ENCODE measurements at places on chromosomes 16 and 17.

DNA sequence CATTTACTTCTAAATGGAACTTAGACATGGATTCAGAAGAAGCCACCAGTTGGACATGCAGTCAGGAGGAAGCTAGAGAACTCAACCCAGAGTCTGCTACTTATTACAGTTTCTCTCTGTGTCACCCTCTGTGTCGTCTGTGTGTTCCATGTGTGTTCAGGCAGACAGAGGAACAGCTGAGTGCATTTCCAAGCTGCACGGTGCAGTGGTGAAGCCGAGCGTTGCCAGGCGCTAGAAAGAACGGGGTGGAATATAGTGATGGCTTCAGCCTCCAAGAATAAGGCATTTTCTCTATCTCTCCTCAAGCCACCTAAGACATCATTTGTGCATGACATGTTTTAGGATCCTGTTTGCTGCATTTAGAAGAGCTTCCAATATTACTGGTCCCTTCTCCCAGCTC, 101.1 kb upstream of the CCL2 start:
- DNase-seq, result no peak

DNA sequence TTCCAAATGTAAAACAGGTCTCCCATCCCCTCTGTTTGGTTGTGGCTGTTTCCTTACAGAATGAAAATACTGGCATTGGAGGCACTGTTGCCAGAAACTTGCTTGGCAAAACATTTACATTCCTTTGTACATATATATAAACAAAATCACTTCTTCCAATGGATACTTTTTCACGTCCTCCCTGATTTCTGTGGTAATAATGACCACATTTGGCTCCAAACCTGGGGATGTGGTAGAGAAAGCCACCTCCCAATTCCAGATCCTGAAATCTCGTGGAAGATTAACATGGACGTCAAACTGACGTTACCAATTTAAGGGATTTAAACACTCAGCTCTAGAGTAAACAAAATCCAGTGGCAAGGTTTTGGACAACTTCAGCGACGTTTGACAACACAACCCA, 370.8 kb upstream of the ZFHX3 start:
- no peak for DNase-seq

DNA sequence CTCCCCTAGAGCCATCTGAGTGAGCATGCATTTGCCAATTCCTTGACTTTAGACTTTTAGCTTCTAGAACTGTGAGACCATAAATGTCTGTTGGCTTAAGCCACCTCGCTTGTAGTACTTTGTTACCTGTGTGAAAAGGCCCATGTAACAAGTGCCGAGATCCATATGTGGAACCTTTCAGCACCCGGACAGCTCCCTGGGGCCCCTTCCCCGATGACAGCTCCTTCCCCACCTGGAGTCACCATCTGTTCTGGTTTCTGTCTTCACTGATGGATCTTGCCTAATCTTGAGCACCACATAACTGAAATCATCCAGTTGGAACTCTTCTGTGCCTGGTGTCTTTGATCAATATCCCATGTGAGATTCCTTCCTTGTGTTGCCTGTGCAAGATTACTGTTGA, 78.9 kb upstream of the EEF2KMT start:
- no peak for DNase-seq

- no peak for DNase-seq
These were observed 22.2 kb downstream of the ITGAL start for GRCh38 chr16:30494709-30495108.

DNA sequence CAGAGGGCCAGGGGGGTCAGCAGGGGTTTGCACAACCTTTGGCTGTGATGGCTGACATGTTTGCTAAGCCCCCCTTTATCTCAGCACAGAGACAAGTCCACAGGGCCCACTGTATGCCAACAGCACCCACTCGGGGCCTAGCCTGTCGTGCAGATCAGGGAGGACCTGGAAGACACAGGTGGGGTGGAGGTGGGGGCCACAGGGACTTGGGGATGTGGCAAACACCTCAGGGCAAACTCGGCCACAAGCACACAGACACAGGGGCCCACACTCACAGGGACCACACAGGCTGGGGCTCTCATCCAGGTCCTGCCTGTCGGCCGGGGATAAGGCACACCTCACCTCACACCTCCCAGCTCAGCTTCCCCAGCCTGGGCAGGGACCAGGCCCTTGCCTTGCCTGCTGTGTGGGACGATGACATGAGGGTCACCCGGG, 87.9 kb downstream of the C16orf78 start:
- no peak for DNase-seq

- no peak for DNase-seq
These were observed 885 bp upstream of the VASN start for GRCh38 chr16:4370570-4371356.

- DNase-seq, result no peak
These were observed 3.0 kb downstream of the SETD6 start for GRCh38 chr16:58518083-58518979.

- DNase-seq, result no peak
These were observed 116.5 kb downstream of the CLEC16A start for GRCh38 chr16:11060842-11061241.

GRCh38 chr16:10178080-10178479, 4.1 kb downstream of the GRIN2A start:
- no peak for DNase-seq

DNA sequence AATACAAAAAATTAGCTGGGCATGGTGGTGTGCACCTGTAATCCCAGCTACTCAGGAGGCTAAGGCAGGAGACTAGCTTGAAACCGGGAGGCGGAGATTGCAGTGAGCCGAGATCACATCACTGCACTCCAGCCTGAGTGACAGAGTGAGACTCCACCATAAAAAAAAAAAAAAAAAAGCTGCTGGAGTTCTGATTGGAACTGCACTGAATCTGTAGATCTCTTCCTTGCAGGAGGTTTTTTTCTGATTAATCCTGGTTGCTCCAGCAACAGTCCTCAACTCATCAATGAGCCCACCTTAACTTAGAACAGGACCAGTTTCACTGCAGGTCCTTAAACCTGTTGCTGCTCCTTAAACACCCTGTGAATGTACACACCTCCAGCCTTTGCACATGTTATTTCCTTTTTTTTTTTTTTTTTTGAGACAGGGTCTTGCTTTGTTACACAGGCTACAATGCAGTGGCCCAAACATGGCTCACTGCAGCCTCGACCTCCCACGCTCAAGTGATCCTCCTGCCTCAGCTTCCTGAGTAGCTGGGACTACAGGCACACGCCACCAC, 1.6 kb upstream of the ODAD4 start:
- DNase-seq, result no peak

- peak; percentile 60 for DNase-seq
These were observed 15.5 kb downstream of the CDH1 start for GRCh38 chr16:68752602-68753001.

- DNase-seq, result no peak
These were observed 17.3 kb downstream of the MILR1 start for GRCh38 chr17:64466019-64466735.

GRCh38 chr17:79791735-79792161, 5.1 kb downstream of the CBX8 start:
- no peak for DNase-seq

- no peak for DNase-seq
These were observed 6.5 kb upstream of the ALKBH5 start for GRCh38 chr17:18177133-18177532.

GRCh38 chr17:46163929-46164594, 29.2 kb downstream of the KANSL1 start:
- no peak for DNase-seq

GRCh38 chr16:60404401-60404800, 1631.8 kb downstream of the CDH8 start:
- no peak for DNase-seq

DNA sequence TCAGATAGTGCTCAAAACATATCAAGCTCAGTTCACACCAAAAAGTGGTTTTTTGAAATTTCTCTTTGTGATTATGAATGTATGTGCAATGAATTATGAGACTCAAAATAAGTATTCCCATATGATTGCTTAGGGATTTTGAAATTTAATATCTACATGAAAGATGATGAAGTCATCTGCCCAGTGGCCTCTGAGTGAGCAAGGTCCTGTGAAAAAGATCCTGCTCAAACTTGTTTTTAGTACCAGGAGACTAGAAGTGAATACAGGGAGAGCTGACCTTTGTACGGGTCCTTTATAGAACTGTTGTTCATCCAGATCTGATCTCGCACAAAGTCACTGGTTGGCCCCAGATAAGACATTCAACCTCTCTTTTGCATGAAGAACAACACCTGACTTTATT, 151.9 kb upstream of the MAF start:
- no peak for DNase-seq

- DNase-seq, result no peak
These were observed 1156.7 kb upstream of the CDH8 start for GRCh38 chr16:63192980-63193379.

DNA sequence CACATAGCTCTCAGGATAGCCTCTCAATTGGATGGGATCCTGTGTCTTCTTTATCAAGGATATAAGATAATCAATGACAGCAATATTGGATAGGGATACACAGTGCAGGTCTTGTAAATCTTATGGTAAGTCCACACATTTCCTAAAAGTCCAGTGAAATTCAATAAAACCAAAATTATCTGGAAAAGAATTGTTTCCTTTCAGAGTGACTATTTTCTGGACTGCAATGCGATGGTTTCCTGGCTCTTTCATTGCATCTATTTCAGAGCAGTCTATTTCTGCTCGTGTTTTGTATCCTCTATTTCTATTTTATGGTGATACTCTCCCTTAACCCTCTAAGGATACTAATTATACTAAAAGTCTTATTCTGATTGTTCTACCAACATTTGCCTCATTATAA, 24.3 kb upstream of the MON1B start:
- DNase-seq, result no peak

GRCh38 chr17:17028059-17028877, 14.0 kb upstream of the MPRIP start:
- DNase-seq, result no peak

DNA sequence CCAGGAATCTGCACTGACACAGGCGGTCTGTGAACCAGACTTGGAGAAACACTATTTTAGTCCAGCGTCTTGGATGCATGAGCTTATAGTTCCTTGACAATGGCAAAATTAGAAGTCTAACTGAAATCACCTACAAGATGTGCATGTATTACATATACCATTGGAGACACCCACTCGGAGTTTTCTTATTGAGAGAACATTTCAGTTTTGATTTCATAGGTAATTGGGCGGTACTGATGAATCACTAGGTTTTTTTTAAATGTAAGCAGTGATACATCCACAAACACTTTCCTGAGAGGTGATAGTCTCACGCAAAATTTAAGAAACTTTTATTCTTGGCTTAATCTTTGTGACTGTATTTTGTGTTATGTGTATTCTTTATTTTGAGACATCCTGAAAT, 69.8 kb downstream of the PRKCA start:
- DNase-seq, result no peak

- no peak for DNase-seq
These were observed 28.9 kb downstream of the WIPF2 start for GRCh38 chr17:40247926-40248495.

DNA sequence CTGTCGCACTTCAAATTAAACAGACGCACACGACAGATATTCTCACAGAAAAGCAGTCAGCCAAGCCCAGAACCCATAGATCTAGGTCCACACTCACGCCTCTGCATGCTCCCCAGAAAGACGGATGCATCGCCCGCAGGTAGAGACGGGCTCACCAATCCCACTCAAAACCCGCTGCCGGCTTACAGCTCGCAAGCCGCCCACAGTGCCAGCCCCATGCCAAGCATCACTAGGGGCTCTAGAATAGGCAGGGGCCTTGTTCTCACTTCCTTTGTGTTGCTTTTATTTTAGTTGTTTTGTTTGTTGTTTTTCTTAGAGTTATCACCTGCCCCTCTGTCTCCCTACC, 336 bp upstream of the BMERB1 start:
- DNase-seq, result no peak

- no peak for DNase-seq
These were observed 8.8 kb downstream of the RPL19 start for GRCh38 chr17:39208893-39209292.

- DNase-seq, result peak; percentile 69
These were observed 414 bp downstream of the DUSP14 start for GRCh38 chr17:37490022-37490587.

DNA sequence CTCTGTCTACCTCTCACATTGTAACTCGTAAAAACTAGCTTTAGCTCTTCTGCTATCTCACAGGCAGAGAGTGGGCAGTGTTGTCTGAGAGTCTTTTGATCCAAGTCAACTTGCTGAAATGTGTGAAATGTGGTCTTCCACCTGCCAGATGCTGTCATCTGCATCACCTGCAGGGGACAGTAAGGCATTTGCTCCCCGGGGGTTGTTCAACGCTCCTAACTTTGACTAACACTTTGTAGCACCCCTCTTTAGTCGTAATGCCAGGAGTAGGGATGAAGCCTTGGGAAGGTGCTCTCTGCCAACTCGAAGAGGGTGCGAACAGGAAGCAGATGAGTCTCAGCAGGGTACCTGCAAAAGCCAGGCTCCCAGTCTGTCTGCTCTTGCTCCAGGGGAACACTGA, 36.1 kb downstream of the SNX11 start:
- no peak for DNase-seq

DNA sequence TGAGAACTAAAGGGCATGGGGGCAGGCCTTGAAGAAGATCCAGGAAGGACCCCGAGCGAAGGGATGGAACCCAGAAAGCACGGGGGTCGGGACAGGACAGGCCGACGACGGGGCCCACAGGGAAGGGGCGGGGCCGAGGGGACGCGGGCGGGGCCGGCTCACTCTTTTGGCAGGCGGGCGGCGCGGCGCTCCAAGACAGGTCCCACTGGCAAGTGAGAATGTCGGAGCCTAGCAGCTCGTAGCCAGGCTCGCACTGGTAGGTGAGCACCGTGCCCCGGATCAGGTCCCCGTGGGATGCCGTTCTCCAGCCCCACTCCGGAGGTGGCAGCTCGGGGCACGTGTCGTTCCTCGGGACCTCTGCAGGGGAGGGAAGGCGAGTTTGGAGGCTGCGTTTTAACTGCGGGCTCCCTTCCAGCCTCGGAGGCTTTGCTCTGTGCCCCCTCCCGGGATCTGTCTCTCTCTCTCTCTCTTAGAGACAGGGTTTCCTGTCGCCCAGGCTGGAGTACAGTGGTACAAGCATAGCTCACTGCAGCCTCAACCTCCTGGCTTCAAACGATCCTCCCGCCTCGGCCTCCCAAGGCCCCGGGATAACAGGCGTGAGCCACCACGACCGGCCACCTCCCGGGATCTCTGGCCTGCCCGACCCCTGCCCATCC, 13.7 kb upstream of the CDIPT start:
- DNase-seq, result peak; percentile 58

GRCh38 chr16:85347213-85347591, 234.9 kb upstream of the CIBAR2 start:
- DNase-seq, result no peak

DNA sequence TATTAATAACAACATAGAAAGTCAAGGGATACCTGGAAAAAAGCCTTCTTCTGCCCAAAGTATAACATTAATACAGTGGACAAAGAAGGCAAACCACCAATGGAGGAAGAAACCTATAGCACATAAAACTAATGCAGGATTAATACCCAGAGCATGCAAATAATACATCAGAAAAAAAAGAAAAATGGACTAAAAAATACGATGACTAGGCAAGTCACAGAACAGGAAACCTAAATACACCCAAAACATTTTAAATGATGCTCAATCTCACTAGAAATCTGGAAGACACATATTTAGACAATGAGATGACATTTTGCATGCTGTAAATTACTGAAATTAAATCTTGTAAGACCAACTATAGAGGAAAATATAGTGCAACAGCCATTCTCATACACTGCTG, 55.9 kb downstream of the MED13 start:
- no peak for DNase-seq

Measured in CD8-positive, alpha-beta memory T cell (primary cell).